ENCODE measurements at places on chromosomes 1 and 21. TPM values are rescaled to one million over a fixed set of nuclear protein-coding genes. Genes with fewer than 3 reads are reported as not detected.
A peak's percentile ranks its signal among the peaks of the same experiment; 100 is the strongest.

GRCh38 chr1:234519506-234519905 is 40.5 kb upstream of the TARBP1 start:
- H3K27me3 ChIP-seq, result no peaks in the 10 kb centered on the region
- no peaks in the 10 kb centered on the region for H3K36me3 ChIP-seq
- DNase-seq, result peak; percentile 66
- no peak overlapping the region for H3K4me3 ChIP-seq

DNA sequence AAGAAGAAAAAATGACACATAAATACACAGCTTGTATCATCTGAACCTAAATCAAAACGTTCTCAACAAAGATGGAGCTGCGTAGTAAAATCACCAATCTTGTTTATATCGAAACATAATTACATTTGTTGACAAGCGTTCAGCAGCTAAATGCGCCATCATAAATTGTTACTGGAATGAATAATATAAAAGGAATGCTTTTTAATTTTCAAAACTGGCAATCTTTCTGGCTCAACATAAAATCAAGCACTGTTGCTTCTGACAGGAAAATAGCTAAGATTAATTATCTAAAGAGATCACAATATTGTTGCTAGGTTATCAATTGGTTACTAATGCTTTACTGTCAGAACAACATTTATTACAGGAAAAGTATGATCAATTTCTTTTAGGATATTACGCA is 181.5 kb downstream of the GPATCH2 start:
- no peak for DNase-seq
- H3K4me3 ChIP-seq, result no peak overlapping the region
- H3K4me1 ChIP-seq, result no peaks in the 10 kb centered on the region
- H3K36me3 ChIP-seq, result no peaks in the 10 kb centered on the region

GRCh38 chr1:204626381-204626780 is 59.2 kb downstream of the LRRN2 start:
- H3K36me3 ChIP-seq, result no peaks in the 10 kb centered on the region
- H3K4me1 ChIP-seq, result no peaks in the 10 kb centered on the region
- no peaks in the 10 kb centered on the region for H3K27me3 ChIP-seq
- DNase-seq, result no peak
- no peak overlapping the region for H3K4me3 ChIP-seq

- no peak for DNase-seq
- no peaks in the 10 kb centered on the region for H3K27me3 ChIP-seq
- no peak overlapping the region for H3K27ac ChIP-seq
- H3K36me3 ChIP-seq, result no peaks in the 10 kb centered on the region
- no peak overlapping the region for H3K4me3 ChIP-seq
Observed at GRCh38 chr1:178575611-178576361, 62.9 kb downstream of the TEX35 start.

- no peaks in the 10 kb centered on the region for H3K36me3 ChIP-seq
- no peak overlapping the region for H3K4me3 ChIP-seq
- DNase-seq, result peak; percentile 81
- H3K27me3 ChIP-seq, result no peaks in the 10 kb centered on the region
- no peak overlapping the region for H3K27ac ChIP-seq
- H3K4me1 ChIP-seq, result no peaks in the 10 kb centered on the region
Observed at GRCh38 chr1:223622132-223622842, 43.2 kb downstream of the CAPN8 start.

DNA sequence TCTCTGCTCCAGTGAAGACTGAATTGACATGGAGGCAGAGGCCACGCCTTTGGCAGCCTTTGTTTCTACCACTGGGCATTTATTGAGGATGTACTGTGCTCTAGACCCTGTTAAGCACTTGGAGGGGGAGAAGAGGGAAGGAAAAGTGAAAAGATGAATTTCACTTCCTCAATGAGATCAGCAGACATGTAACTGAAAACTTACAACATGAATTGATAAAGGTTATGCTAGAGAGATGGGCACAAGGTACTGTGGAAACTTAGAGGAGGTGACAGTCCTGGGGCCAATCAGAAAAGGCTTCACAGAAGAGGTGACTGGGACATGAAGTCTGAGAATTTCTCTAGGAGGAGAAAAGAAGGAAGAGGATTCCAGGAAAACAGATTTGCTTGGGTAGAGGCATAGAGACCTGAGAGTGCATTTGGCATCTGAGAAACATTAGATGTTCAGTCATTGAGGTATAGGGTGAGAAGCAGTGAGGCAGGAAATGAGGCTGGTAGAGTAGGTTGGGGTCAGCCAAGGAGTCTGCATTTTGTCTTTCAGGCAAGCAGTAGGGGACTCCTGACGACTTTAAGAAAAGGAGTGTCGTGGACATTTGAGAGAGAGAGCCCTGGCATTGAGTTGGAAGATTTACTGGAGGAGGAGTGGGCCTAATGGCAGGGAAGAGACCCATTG is 113.0 kb downstream of the SYT2 start:
- no peak overlapping the region for H3K4me3 ChIP-seq
- no peak overlapping the region for H3K27ac ChIP-seq
- H3K36me3 ChIP-seq, result no peaks in the 10 kb centered on the region
- no peak for DNase-seq
- no peaks in the 10 kb centered on the region for H3K4me1 ChIP-seq

DNA sequence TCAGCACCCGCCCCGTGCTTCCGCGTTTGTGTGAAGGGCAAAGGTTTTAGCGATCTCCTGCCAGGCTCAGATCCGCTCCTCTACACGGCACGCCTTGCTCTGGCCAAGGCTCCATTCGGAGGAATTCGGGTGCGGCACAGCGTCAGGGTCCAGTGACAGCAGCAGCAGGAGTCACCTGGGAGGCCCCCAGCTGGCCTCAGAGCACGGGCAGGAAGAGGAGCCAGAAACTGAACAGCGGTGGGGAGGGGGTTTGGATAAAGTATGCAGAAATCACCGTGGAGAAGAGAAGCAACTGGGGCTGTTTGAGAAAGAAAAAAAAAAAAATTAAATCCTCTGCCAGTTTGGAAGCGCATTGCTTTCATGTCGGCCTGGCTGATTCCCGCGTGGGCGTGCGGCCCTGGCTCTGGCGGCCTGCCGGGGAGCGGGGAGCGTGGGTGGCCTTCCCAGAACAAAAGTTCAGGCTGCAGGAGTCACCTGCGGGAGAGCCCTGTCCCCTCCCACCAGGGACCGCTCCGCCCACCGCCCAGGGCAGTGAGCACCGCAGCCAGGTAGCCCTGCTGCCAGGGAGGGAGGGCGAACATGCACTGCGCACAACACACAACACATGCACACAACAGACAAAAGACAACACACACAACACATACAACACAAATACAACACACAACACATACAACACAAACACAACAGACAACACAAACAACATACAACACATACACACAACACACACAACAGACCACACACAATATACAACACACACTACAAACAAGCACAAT is 107.6 kb downstream of the ETS2 start:
- peak; percentile 87 for DNase-seq
- H3K4me1 ChIP-seq, result peaks cover 27% of the 10 kb centered on the region
- H3K36me3 ChIP-seq, result no peaks in the 10 kb centered on the region
- H3K27ac ChIP-seq, result peak overlapping the region; percentile 78
- H3K4me3 ChIP-seq, result peak overlapping the region; percentile 41

GRCh38 chr1:237205400-237206064 is 163.5 kb downstream of the RYR2 start:
- H3K4me3 ChIP-seq, result no peak overlapping the region
- H3K27me3 ChIP-seq, result no peaks in the 10 kb centered on the region
- H3K27ac ChIP-seq, result no peak overlapping the region
- DNase-seq, result no peak
- H3K36me3 ChIP-seq, result no peaks in the 10 kb centered on the region
- H3K4me1 ChIP-seq, result no peaks in the 10 kb centered on the region

DNA sequence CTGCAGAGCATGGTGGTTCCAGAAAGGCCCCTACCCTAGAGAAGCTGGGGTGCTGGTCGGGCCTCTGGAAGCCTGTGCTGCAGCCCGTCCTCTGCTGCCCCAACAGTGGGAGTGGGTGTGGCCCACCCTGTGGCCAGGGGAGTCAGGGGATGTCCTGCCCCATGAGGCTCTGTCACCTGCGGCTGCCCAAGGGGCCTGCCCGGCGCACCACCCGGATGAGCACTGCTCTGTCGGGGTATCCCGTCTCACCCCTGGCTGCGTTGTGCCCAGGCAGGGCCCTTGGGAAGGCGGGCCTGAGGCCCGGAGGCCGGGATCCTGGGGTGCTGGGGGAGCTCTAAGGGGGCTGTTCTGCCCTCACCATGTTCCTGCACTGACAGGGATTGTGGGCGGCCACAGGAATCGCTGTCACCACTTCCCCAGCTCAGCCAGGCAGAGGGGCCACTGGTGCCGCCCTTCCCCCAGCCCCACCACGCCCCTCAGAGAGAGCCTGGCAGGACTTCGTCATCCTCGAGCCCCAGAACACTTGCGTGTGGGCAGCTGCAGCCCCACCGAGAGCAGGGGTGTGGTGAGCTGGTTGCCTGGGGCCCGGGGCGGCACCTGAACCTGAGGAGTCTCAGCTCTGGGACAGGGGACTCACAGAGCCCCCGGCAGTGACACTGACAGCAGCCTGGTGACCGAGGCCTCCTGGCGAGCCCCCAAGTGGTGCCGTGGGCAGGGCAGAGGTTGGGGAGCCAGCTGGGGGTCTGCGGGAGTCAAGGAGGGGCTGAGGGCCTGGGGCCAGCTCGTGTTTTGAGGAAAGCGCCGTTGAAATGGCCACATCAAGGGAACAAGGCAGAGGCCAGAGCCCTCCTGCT is 20.2 kb downstream of the PANK4 start:
- H3K27me3 ChIP-seq, result peaks cover 4% of the 10 kb centered on the region
- H3K27ac ChIP-seq, result no peak overlapping the region
- H3K36me3 ChIP-seq, result no peaks in the 10 kb centered on the region
- DNase-seq, result no peak

GRCh38 chr1:205077158-205077933 is 6.9 kb downstream of the TMEM81 start:
- H3K36me3 ChIP-seq, result no peaks in the 10 kb centered on the region
- no peaks in the 10 kb centered on the region for H3K27me3 ChIP-seq
- no peaks in the 10 kb centered on the region for H3K4me1 ChIP-seq
- no peak overlapping the region for H3K27ac ChIP-seq
- H3K4me3 ChIP-seq, result no peak overlapping the region

GRCh38 chr1:228175316-228176023 is 9.9 kb downstream of the IBA57 start:
- no peaks in the 10 kb centered on the region for H3K4me1 ChIP-seq
- H3K27ac ChIP-seq, result no peak overlapping the region
- no peaks in the 10 kb centered on the region for H3K27me3 ChIP-seq
- no peak for DNase-seq
- H3K36me3 ChIP-seq, result peaks cover 3% of the 10 kb centered on the region

DNA sequence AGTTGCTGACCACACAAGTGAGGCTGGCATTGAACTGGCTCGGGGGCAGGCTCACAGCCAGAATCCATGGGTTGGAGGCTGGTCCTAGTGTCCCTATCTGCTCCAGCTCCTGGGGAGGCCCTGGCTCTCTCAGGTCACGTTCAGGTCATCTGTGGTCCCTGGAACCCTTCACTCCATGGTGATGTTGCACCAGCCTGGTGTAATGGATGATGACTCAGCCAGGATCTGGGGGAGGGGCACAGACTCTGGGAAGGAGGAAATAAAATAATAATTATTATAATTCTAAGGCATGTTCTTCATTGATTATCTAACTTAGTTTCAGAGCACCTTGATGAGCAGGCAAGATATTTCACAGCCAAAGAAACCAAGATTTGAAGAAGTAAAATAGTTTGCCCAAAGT is 26.6 kb upstream of the FCRL4 start:
- DNase-seq, result no peak
- no peak overlapping the region for H3K27ac ChIP-seq
- no peaks in the 10 kb centered on the region for H3K36me3 ChIP-seq

GRCh38 chr1:163083690-163084089 is 14.5 kb downstream of the RGS4 start:
- H3K27ac ChIP-seq, result no peak overlapping the region
- H3K4me1 ChIP-seq, result peaks cover 2% of the 10 kb centered on the region
- DNase-seq, result no peak
- no peaks in the 10 kb centered on the region for H3K27me3 ChIP-seq
- H3K4me3 ChIP-seq, result no peak overlapping the region

GRCh38 chr1:56330391-56331026 is 248.9 kb downstream of the PLPP3 start:
- no peaks in the 10 kb centered on the region for H3K27me3 ChIP-seq
- H3K4me3 ChIP-seq, result no peak overlapping the region
- H3K27ac ChIP-seq, result no peak overlapping the region
- no peak for DNase-seq
- H3K4me1 ChIP-seq, result no peaks in the 10 kb centered on the region

- H3K27me3 ChIP-seq, result no peaks in the 10 kb centered on the region
- DNase-seq, result no peak
- no peak overlapping the region for H3K27ac ChIP-seq
- no peak overlapping the region for H3K4me3 ChIP-seq
- no peaks in the 10 kb centered on the region for H3K4me1 ChIP-seq
Observed at GRCh38 chr1:153577624-153578051, 12.0 kb upstream of the S100A2 start.

DNA sequence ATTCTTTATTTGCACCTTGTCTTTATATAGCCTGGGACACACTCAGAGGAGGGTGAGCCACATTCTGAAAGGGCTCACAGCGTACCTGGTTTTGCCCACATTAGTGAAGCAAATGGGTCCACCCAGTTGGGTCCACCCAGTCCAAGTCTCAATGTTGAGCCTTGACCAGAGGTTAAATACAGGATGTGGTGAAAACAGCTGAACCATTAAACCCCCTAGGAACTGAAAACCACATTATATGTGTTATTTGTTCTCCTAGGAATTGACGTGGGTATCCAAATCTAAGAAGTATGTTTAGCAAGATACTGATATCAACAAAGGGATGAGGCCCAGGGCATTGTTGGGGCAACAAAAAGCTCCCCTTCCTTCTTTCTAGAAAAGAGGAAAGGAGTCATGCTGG is 83.8 kb downstream of the SETD4 start:
- H3K36me3 ChIP-seq, result no peaks in the 10 kb centered on the region
- no peaks in the 10 kb centered on the region for H3K27me3 ChIP-seq
- DNase-seq, result no peak
- H3K4me3 ChIP-seq, result no peak overlapping the region
- no peaks in the 10 kb centered on the region for H3K4me1 ChIP-seq

The DMBX1 gene
- not detected for total RNA-seq

The CD101 gene
- total RNA-seq, result 1.3 TPM

The AK5 gene
- 1.7 TPM for total RNA-seq

The RSPH1 gene
- 12.0 TPM for total RNA-seq

The DIO1 gene
- 2.9 TPM for total RNA-seq

The EFCAB7 gene
- total RNA-seq, result 9.6 TPM

The OLIG1 gene
- total RNA-seq, result 1.5 TPM

The KLHDC8A gene
- total RNA-seq, result not detected

The SLC35A3 gene
- total RNA-seq, result 28.2 TPM
